ENCODE measurements at places on chromosomes 6 and 20.

- peak; percentile 2 for DNase-seq
These were observed 161.0 kb downstream of the ASCC3 start for GRCh38 chr6:100719883-100720682.

- peak; percentile 52 for DNase-seq
These were observed 9.2 kb downstream of the ENTPD6 start for GRCh38 chr20:25204550-25205276.

- DNase-seq, result no peak
These were observed 356.8 kb upstream of the ARID1B start for GRCh38 chr6:156420172-156420993.

GRCh38 chr6:116246089-116246488 is 7.8 kb downstream of the TSPYL4 start:
- DNase-seq, result no peak

- no peak for DNase-seq
These were observed 2.2 kb downstream of the C20orf204 start for GRCh38 chr20:64038224-64038564.

GRCh38 chr6:84411060-84411629 is 183.7 kb upstream of the CEP162 start:
- no peak for DNase-seq

DNA sequence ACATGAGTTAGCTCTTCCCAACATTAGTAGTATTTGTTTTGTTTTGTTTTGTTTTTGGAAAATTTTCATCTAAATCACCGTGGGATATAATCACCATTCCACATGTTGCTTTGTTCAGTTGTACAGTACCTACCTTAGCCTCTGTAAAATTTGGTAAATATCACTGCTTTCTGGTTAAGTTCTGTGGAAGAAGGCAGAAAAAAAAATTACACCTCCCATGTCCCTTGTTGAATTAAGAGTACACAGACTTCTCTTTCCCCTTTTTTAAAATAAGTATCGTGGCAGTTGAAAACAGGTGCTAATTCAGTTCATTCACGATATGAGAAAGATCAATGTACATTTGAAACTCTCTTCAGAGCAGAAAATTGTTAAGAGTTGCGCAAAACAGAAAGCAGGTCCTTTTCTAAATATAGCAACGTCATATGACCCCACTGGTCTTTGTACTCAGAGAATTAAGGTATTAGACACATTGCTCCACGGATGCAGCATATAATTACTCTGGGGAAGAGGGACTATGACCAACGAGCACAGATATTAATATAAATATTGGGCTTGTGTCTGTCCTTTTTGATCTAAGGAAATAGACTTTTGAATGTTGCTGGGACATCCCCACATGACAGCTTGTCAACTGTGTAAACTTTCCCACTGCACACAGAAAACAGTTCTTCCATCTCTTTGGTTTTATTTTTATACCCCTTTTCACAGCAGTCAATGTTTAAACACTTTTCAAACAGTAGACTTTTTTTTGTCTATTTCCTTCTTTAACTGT is 58.6 kb upstream of the ZNF217 start:
- DNase-seq, result peak; percentile 34

GRCh38 chr6:149080511-149080910 is 237.0 kb upstream of the TAB2 start:
- DNase-seq, result no peak

- DNase-seq, result no peak
These were observed 400.8 kb upstream of the CHD6 start for GRCh38 chr20:42018979-42019378.

- DNase-seq, result no peak
These were observed 67.7 kb downstream of the ANKRD6 start for GRCh38 chr6:89500611-89501010.

GRCh38 chr6:19692506-19693298 is 144.5 kb upstream of the ID4 start:
- no peak for DNase-seq

DNA sequence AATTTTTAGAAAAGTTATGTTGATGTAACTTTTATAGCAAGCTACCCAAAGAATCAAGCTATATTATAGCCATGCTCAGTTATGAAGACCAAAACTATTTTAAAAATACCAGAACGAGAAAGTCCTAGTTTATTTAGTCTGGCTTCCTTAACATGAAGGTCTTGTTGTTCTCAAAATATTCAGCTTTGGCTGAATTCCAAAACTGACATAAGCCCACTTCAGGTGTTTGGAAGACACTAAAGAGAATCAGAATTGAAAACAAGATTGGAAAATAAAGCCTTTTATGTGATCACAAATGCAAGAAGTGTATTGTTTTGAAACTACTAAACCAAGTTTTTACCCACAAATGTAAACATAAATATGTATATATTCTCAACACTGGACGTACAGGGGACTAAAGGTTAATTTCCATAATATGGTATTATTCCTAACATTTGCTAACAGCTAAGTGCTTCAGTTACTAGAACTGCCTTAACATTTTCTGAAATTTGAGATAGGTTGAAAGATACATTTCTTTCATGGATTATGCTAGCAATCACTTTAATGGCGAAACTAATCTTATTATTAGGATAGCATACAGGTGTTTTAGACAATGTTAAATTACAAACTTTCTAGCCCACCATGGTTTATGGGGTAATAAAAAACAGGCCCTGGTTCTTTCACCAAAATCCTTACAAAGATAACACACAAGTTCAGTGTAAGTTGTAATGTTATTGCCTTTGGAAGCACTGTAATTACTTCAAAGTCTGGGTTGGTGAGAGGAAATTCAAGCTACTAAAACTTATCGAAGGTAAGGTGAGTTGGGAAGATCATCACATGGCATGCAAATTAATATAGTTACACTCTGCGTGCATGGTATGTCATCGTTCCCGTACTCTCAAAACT is 1.6 kb downstream of the MAP3K5 start:
- no peak for DNase-seq

DNA sequence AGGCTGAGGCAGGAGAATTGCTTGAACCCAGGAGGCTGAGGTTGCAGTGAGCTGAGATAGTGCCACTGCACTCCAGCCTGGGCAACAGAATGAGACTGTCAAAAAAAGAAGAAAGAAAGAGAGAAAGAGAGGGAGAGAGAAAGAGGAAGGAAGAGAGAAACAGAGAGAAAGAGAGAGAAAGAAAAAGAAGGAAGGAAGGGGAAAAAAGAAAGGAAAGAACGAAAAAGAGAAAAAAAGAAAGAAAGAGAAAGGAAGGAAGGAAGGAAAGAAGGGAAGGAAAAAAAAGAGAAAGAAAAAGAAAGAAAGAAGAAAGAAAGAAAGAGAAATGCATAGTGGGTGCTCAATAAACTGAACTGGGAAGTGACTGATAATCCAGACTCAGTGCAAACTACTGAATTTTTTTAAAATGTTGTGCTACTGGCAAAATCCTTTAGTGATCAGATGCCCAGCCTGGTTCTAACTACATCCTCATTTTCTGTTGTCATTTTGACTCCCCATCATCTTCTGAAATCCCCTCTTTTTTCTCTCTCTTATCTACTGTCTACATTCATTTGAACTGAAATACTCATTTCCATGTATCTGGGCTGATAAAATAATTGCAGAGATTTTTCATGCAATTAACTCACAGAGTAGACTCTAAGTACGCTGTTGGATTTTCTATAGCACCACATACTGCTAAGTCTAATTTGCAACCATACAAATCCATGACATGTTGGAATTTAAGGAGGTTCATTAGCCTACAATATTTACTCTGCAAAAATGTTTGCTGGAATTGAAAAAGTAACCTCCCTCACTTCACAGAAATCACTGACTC is 85.3 kb upstream of the HIVEP1 start:
- no peak for DNase-seq

- peak; percentile 86 for DNase-seq
These were observed at the start of gene TAPBP for GRCh38 chr6:33313709-33314514. Gene TAPBP (minus strand): TSS chr6:33314078. CDS start chr6:33314041, 37 bp downstream.

DNA sequence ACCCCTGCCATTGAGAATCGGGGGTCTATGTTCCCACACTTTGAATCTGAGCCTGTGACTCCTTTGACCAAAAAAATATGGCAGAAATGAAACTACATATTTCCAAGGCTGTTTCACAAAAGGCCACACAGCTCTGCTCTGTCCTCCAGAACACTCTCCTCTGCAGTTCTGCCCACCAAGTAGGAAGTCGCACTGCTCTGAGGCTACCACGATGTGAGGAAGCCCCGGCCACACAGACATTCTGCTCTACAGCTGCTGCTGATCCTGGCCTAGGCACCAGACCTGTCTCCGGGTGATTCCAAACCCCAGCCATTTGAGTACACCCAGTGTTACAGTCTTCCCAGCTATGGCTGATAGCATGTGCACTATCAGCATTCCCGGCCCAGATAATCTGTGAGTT is 85.1 kb downstream of the LYRM4 start:
- DNase-seq, result no peak

GRCh38 chr20:54122681-54123586 is 50.9 kb downstream of the CYP24A1 start:
- no peak for DNase-seq

DNA sequence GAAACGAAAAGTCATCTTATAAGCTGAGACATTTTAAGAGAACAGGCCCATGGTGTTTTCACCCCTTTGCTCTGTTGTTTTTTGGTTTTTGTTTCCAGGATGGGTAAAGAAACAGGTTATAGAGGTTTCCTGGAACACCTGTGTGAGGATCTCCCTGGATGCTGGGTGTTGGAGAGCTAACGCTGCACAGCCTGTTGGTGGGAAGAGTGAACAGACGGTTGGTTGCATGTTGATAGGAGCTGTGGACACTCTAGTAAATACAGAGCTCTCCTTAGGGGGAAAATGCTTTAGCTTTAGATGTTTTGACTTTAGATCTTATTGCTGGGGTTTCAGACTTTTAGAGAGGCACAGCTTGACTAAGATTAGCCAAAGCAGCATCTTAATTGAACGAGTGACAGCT is 235.2 kb downstream of the SOX4 start:
- DNase-seq, result no peak

GRCh38 chr6:43097502-43097901 is 21.4 kb downstream of the PTK7 start:
- DNase-seq, result no peak

- DNase-seq, result no peak
These were observed 108.5 kb upstream of the BMP5 start for GRCh38 chr6:55983861-55984260.

- DNase-seq, result no peak
These were observed 1.2 kb upstream of the PARD6B start for GRCh38 chr20:50729901-50730764.

DNA sequence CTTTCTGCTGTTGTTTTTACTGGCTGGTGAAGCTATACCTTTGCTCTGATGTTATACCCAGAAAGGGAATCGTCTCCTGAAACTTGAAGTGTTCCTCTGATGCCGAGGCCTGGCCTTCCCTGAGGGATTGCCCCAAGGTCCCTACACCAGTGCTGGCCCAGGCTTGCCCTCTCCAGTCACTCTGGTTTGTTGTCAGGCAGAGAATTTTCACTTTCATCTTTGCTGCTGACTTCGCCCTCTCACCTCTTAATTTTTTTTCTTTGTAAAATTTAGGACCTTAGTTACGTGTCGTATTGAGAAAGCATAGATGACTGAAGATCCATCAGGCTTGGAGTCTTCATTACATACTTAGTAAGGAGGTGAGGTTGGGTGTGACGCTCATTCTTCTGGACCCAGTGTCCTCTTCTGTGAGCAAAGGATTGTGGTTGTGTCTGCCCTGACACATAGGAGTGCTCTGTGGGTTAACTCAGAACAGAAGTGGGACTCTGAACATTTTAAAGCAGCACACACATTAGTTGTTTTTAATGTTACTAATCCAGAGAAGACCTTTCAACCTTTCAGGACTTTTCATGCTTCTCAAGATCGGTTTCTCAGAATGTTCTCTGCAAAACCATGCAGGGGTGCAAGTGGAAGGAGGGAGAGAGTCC is 45.4 kb downstream of the TULP4 start:
- no peak for DNase-seq

GRCh38 chr20:46672543-46673148 is 16.6 kb downstream of the TP53RK start:
- no peak for DNase-seq

- DNase-seq, result no peak
These were observed 137.4 kb upstream of the RNF24 start for GRCh38 chr20:4152696-4153235.

DNA sequence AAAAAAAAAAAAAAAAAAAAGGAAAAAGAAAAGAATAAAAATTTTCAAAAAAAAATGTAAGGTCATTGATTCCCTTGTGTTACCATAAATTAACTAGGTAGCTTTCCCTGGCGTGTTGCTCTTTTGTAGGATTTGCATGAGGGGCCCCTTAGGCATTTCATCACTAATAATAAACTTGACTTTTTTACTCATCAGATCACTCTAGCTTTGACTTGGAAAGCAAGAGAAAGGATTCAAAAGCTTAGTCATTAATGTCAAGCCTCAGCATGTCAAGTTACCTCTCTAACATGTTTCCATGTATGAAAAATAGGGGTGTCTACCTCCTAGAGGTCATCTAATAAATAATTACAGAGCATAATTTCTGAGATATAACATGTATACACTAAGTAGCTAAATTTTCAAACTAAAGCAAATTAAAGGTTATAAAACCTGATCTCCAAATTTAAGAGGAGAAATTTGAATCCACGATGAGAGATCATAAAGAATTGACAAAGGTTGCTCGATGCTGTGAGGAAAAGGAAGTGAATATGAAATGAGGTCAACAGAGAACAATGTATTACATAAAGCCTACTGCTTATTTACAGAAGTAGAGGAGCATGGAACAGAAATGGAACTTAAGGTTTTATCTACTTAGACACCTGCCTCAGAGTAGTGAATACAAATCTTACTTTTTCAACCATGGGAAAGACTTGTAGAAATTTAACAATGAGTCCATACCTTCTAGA is 86.8 kb downstream of the ARHGAP18 start:
- peak; percentile 32 for DNase-seq

GRCh38 chr6:152423216-152424103 is 213.7 kb downstream of the SYNE1 start:
- DNase-seq, result no peak

GRCh38 chr20:833121-833449 is 430 bp upstream of the FAM110A start:
- no peak for DNase-seq

DNA sequence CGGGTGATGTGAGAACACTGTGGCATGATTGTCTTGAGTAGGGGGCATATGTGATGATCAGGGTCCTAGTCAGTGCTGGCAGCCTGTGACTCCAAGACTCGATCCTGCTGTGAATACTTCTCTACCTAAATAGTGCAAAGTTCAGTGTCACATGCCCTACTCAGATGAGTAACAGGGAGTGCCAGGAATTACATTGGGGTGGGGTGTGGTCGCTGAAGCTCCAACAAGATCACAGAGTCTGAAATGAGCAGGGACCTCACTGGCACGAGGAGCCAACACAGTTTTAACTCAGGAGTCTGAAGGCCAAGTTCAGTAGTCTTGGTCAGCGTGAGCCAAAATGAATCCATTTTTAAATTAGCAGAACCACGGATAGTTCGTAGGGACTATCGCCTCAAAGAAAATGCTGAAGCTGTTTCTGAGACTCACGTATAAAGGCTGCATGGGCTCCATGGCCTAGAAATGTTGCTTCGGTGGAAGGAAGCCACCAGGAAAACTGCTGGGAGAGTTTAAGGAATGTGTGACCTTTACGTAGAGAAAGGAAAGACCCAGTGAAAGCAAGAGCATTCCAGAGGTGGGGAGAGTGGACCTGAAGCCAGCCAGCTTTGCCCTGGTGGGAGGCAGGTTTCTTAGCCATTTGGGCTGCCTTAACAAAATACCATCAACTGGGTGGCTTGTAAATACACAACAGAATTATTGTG is 72.2 kb downstream of the RPP40 start:
- no peak for DNase-seq

GRCh38 chr6:167098825-167099225 is 24.1 kb upstream of the CCR6 start:
- peak; percentile 28 for DNase-seq

Measured in inflammatory macrophage treated with lipopolysaccharide for 1 hour (primary cell).